Skeletal muscle cell (primary cell): ENCODE measurements at places on chromosomes 6 and 20.

DNA sequence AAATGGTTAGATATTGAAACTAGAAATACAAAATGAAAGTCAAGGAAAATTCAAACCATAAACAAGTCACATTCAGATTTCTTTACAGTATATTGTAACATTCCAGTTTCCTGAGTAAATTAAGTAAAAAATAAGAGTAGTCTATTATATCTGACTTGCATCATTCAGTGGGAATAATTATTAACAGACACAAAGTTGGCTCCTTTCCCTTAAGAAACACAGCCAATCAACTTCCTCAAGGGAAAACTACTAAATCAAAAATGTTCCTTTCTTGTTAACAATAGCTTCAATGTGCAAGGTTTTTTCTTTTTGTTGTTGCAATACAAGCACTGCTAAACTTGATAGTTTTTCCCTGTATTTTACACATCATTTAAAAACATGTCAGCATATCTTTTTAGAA is 33.2 kb downstream of the DNAAF9 start:
- peak; percentile 1 for DNase-seq

GRCh38 chr20:15642676-15643075 is 930.6 kb downstream of the KIF16B start:
- peak; percentile 33 for DNase-seq

- DNase-seq = no peak
Measured at GRCh38 chr20:44253528-44253927, 6.4 kb downstream of the GDAP1L1 start.

DNA sequence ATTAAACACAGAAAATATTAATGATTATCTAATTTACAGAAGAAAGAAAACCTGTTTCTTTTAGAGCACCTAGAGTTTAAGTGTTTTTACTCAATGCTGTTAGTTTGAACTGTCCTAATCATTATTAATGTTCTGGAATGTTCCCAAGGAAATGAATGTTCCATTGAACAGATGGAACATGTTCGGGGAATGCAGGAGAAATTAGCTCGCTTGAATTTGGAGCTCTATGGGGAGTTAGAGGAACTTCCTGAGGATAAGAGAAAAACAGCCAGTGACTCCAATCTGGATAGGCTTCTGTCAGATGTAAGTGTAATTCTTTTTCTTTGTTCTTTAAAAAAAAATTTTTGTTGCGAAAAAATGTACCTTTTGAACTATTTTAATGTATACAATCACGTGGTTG is 10.8 kb upstream of the ECT2L start:
- no peak for DNase-seq

DNA sequence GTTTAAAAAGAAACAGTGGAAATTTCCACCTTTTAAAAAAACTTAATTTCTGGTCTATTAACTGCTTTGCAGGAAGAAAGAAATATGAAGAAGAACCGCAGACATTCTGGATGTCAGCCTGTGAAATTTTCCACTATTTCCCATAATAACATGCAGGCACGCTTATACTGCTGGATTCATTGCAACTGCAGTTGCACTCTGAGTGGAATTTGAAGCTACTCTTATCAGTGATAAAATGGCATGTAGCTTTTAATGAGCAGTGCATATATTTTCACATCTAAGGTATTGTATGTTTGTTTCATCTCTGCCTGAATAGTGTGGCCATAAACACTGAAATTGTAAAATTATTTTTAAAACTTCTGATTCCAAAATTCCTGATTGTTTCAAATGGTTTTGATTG is 28.2 kb downstream of the NCOA3 start:
- no peak for DNase-seq

- no peak for DNase-seq
Measured at GRCh38 chr6:127266892-127267645, 405 bp downstream of the RNF146 start.

DNA sequence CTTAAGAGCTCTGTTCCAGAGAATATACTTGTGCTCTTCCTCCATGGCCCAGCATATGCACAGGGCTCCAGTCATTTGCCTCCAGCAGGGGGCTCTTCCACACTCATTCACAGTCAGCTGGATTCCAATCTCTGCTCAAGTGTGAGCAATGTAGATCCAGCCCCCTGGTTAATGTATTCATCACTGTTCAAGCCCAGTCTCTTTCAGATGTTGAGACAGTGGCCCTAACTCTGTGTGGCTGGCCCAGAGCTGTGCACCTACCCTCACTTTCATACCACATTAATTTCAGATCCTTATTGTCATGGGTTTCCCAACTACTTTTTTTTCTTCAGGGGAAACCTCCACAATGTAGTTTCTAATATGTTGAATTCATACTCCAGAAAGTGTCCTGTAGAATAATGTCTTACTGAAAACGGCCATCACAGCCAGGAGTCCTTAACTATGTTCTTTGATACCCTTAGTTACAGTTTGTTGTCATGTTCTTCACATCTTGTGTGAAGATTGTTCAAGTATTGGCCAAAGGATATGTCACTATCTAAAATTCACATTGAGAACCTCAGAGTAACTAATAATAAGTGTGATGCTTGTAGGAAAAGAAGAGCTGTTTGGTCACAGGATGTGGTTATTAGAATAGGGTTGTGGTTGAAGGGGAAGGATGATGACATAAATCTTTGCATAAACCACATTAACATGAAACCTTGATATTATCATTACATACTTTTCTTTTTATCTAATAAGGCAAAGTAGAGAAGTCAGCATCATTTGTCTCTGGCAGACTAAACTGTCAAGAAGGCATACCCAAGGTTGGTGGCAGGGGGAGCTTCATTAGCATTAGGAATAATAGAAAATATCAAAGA is 14.4 kb upstream of the HLA-DQA1 start:
- DNase-seq = no peak

GRCh38 chr6:1463275-1463674 is 73.9 kb downstream of the FOXF2 start:
- no peak for DNase-seq

DNA sequence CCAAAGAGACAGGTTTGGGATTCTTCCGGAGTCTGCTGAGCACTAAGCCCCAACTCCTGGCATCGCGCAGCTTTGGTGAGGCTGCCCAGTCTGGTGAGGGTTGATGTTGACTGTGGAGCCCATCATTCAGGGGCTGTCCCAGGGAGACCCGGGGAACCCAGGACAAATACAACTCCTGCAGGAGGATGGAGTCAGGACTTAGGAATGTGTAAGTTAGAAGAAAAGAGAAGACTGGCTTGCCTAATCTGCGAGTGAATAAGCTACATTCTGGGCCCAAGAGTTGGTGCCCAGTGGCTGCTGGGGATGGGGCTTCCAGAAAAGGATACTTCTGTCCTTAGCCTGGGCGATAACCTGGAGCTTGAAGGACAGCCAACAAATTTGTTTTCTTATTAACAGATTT is 47.9 kb downstream of the STK35 start:
- no peak for DNase-seq

GRCh38 chr20:9025643-9026042 is 43.2 kb upstream of the PLCB4 start:
- peak; percentile 57 for DNase-seq
